ENCODE measurements at places on chromosomes 11 and 22.
A peak's percentile ranks its signal among the peaks of the same experiment; 100 is the strongest.

- peak; percentile 87 for DNase-seq
Observed at GRCh38 chr22:42967933-42968332, 47.0 kb downstream of the PACSIN2 start.

DNA sequence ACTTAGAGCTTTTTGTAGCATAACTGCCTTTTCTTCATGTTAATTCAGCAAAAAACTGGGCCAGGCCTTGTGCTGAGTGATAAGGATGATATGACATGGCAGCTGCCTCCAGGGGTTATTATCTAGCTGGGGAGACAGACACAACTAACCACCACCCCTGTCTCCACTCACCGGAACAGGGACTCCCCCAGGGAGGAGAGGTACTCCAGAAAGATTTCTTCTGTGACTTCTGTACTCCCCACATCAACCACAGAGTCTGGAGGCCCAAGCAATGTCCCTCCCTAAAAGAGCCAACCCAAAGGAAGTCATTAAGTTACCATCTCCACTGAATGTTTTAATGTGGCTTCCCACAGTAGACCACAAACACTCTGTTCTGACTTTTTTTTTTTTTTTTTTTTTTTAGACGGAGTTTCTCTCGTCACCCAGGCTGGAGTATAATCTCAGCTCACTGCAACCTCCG, 14.3 kb upstream of the PMM1 start:
- DNase-seq = peak; percentile 87

GRCh38 chr11:19953909-19954308, 206.4 kb downstream of the DBX1 start:
- DNase-seq = peak; percentile 90

GRCh38 chr22:45163099-45163450, 650 bp upstream of the NUP50 start:
- peak; percentile 27 for DNase-seq
